ENCODE measurements at places on chromosomes 7 and 10.
A peak's percentile ranks its signal among the peaks of the same experiment; 100 is the strongest.

GRCh38 chr10:119640384-119640783, 10.8 kb upstream of the BAG3 start:
- no peak for DNase-seq

- no peak for DNase-seq
Measured at GRCh38 chr7:17236171-17236570, 62.3 kb upstream of the AHR start.

DNA sequence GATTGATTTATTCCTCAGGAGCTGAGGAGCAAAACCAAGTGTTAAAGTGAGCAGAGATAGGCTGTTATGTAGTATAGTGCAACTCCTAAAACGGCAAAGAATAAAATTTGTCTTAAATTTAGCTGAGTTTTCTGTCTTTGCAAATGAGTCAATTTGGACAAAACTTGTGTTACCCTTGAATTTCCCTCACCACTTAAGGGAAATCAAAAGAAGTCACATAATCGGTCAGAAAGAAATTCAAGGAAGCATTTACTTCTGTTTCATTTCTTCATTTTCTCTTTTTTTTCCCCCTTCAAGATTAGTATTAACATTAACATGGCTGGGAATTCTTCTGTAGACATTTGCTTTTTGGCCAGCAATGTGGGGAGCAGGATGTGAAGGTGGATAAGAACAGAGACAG, 13.9 kb downstream of the LSMEM1 start:
- no peak for DNase-seq

DNA sequence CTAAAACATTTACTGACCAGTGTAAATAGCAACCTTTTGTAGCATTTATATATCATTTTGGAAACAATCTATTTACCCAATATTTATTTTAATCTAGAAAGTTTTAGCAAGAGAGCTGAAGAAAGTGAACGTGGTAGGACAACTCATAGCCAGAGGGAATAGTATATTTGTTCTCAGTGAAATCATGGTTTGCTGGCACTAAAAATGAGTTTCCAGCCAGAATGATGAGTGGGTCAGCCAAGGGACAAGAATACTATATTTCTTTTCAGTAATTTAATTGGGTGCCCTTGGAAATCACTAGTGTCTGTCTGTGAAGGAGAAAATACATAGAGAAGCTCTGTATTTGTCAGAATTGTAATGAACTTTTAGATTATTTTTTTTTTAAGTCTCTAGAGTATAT, 74.9 kb downstream of the MINPP1 start:
- DNase-seq, result no peak

- DNase-seq, result no peak
Measured at GRCh38 chr10:130064783-130065182, 45.8 kb downstream of the C10orf143 start.

DNA sequence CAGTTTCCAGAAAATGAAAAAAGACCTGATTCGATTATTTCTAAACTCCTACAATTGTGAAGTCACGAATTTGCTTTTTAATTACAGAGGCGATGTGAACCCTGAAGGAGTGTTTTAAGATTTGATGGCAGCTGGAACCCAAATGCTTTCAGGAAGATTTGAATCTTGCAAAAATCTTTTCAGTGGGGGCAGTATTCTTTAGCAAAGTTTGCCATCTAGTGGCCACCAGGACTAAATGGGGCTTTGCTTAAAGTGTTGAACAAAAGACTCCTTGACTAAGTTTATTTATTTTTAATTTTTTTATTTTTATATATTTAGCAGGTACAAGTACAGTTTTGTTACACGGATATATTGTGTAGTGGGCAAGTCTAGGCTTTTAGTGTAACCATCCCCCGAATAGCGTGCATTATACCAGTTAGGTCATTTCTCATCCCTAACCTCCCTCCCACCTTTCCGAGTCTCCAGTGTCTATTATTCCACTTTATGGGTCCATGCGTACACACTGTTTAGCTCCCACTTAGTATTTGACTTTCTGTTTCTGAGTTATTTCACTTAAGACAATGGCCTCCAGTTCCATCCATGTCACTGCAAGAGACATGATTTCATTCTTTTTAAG, 98.8 kb downstream of the CACNB2 start:
- no peak for DNase-seq

DNA sequence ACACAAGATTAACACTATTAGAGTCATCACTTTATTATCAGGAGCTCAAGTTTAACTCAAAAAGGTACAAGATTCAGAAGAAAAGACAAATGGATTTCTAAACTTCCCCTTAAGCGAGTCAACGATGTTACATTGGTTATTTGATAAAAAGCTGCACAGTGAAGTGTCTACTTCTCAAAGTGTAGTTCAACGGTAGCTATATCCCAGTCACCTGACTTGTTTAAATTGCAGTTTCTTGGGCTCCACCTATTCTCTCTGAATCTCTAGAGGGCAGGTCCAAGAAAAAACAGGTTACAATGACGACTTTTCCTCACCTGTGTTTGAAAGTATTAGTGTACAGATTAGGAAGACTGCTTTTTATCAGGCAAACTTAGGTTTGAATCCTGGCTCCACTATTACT, 16.6 kb downstream of the MINDY3 start:
- DNase-seq, result no peak

DNA sequence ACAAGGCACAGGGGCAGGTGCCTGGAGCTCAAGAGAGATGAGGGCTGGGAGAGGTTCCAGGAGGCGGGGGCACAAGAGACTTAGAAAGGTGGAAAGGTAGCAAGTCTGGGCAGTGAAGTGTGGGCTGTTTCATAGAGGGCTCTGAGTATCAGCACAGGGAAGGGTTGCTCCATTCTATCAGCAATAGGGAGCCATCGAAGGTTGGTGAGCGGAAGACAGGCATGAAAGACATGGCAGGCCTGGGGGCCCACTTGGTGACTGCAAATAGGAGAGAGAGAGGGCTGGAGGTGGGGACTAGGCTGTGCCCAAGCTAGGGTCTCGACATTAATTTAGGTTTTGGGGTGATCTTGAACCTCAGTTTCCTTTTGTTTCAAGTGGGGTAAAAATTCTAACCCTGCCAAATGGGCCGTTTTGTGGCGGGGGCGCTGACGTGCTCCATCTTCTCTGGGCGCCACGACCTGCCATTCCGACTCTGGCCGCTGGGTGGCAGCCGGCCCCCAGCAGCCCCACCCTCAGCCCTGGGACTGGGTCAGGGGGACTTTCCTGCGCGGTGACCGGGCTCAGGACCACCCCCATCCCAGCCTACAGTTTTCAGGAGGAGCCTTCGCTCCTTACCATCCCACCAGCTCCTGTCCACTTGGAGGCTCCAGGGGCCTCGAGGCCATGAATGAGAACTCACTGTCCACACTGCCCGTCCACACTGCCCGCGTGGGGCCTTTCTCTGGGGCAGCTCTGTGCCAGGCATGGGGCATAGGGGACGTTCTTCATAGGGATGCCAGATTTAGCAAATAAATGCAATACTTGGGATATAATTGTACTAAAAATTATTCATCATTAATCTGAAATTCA, 37.2 kb upstream of the PCBD1 start:
- DNase-seq, result no peak

DNA sequence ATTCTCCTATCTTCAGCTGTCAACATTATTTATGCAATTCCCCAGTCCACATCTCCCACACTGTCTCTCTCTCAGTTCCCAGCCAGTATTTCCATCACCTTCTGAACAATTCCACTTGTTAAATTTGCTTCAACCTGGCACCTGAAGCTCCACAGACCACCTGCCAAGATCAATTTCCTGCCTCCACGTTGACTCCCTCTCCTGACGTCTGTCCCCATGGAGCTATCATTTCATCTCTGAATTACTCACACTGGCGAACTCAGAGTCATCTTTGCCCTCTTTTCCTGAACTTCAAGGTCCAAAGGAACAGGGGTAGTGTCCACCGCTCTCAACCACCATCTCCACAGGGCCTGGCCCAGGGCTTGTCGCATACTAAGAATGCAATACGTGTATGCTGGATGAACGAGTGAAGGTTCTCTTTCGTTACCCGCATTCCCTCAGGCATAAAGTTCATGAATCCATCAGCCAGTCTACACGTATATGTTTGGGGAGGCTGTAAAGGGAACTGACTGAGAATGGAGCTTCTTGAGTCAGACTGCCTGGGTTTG, 183.3 kb downstream of the JCAD start:
- DNase-seq, result no peak

DNA sequence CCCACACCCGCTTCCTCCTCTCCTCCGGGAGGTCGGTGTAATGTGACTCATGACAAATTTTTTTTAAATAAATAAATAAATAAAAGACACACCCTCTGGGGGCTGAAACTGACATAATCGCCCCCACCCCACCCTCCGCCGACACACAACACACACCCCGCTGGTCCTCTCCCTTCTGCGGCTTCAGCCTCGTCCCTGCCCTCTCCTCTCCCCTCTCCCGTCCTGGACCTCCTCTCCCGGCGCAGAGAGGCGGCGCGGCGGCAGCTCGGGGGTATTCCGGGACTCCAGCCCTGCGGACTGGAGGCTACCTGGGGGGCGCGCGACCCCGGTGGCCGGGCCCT, 686 bp downstream of the ABI1 start:
- DNase-seq, result no peak

DNA sequence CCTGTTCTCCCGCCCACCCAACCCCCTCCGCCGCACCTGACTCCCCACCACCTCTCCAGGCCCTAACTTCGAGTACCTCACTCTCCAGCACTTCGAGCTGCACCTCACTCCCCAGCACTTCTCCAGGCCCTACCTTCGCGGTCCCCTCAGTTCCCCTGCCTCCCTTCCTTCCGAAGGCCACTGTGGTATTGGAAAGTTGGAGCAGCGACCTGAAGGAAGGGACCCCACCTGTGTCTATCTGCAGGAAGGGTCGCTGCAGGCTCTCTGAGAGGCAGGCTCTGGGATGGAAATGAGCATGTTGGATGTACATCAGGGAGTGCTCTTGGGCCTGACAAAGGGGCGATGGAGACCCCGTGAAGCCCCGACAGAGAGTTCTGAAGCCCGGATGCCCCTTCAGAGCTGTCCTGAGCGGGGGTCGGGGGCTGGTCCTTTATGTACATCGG, 122.2 kb downstream of the PRKAG2 start:
- DNase-seq, result no peak

DNA sequence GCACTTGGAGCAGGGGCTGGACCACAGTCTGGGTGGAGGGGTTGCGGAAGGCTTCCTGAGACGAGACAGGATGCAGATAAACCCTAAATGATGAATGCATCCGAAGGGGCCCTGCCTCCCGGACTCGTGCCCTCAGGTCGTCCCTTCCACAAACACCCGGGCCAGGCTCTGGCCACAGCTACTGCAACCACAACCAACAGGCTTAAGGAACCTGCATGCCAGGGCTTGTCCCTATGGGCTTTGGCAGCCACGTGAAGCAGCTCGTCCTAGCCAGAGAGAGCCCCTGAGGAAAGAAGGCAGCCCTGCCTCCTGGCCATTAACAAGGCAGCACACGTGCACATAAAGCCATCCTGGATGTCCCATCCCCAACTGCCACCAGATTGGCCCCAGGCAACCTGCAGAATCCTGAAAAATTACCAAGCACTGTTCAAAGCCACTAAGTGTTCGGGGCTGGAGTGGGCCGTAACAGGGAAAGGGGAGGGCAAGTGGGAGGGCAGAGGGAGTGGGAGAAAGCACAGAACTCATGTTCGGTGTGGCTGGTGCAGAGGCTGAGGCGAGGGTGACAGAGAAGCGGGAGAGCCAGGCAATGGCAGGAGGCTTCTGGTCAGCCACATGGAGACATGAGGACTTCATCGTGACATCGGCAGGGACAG, 62.7 kb downstream of the MAD1L1 start:
- no peak for DNase-seq

DNA sequence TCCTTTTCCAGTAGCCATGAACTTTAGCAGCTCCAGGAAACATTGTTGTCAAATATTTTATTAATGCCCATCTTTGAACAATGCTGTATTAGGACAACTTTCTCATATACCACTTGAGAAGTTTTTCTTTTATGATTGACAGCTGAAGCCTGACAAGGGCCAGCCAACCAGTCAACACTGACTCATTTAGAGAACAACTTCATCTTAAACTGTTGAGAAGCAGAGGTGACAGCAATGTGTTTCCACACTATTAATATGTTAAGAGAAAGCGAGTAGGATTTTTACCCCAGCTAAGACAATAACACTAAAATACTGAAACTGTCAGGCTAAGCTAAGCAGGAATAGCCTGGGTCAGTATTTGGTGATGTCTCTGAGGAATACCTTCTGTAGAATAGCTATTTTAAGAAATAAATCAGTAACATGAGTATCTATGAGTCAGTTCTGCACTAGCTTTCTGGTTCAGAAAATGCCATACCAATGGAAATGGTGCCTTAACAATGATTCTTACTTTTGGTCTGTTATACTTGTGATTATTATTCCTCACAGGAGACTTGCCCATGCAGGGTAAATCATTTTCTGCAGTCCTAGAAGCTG, 168.8 kb upstream of the POT1 start:
- no peak for DNase-seq

DNA sequence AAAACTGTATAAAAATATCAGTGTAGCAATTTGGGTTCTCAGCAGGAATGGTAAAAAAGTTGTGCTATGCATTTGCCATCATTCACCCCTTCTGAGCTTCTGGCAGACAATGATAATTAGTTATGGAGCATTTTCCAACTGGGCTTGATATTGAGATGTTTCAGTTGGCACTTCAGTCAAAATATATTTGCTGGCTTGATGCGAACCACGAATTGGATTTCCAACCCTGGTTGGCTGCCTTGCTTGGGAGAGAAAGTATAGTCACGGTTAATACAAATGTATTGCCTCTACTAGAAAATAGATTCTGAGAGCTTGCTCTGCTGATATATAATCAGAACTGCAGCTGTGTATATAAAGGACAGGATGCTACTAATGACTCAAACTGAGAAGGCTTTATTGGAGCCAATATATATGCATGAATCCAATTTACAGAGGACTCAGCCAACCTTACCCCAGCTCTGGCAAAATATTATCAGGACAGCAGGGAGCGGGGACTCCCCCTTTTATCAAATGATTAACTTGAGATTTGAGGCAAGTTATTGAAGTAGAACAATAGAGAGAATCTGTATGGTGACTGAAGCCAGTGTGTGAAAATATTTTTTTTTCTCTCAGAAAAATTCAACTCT, 219.8 kb upstream of the SMIM30 start:
- peak; percentile 87 for DNase-seq

DNA sequence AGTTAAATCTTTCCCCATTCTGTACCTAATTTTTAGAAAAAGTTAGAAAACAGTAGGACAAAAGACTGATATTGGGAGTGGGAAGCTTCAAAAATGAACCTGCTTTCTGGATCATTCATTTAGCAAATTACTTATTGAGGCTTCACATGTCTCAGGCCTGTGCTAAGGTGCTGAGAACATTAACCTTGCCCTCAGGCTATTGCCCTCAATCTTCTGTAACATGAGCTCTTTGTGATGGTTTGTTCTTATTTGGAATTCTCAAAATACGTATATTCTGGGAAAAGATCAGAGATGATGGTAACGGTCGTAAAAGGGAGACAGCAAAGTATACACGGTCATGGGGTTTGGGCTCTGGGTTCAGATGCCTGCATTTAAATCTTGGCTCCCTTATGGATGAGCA, 39.5 kb upstream of the PRKG1 start:
- no peak for DNase-seq

GRCh38 chr10:130357951-130358350, 221.8 kb downstream of the GLRX3 start:
- no peak for DNase-seq

- no peak for DNase-seq
Measured at GRCh38 chr10:48550071-48550691, 54.7 kb downstream of the ARHGAP22 start.

Data from NCI-H446 treated with DMSO at 0.1 percent for 48 hours (cell line).